ENCODE measurements at places on chromosomes 1 and 21.
A peak's percentile ranks its signal among the peaks of the same experiment; 100 is the strongest.

GRCh38 chr1:52233463-52233862, 91.6 kb downstream of the ZFYVE9 start:
- H3K27ac ChIP-seq: no peak overlapping the region
- no peak for DNase-seq
- no peaks in the 10 kb centered on the region for H3K27me3 ChIP-seq
- H3K4me3 ChIP-seq: no peak overlapping the region
- no peaks in the 10 kb centered on the region for H3K4me1 ChIP-seq
- H3K36me3 ChIP-seq: no peaks in the 10 kb centered on the region

- no peak overlapping the region for H3K27ac ChIP-seq
- H3K27me3 ChIP-seq: peaks cover 13% of the 10 kb centered on the region
- no peak overlapping the region for H3K4me3 ChIP-seq
- peaks cover 49% of the 10 kb centered on the region for H3K4me1 ChIP-seq
Measured at GRCh38 chr1:3614755-3615742, 3.7 kb upstream of the MEGF6 start.

DNA sequence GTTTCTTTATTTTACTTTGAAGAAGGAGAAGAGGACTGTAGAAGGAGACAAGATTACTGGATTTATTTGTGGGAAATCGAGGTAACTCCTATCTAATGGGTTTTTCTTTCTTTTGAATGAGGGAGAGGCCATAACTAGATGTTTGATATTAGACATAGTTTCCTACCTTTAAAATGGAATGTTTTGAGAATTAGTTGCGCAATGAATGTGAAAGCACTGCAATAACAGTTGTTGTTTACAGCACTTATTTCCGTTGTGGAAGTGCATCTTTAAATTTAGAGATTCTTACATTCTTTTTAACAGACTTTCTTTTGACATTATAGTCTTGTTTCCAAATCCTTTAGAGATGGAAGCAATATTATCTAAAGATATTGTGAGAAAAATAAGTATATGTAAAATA, 229.0 kb downstream of the SRGAP2C start:
- DNase-seq: no peak
- H3K36me3 ChIP-seq: no peaks in the 10 kb centered on the region
- no peaks in the 10 kb centered on the region for H3K4me1 ChIP-seq
- no peak overlapping the region for H3K4me3 ChIP-seq

DNA sequence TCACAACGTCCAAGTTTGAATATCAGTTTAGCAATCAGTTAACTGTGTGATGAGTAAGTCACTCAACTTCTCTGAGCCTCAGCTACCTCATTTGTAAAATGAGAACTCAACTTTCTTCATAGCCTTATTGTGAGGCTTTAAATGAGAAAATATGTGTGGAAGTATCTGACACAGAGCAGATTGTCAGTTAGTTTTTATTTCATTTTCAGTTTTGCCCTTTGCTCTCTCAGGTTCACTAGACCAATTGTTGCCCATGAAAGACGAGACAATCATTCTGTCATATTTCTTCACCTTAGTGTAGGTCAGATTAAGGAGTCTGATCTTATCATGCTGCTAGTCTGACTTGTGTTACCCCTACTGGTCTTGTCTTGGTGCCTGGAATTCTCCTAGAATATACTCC, 232.8 kb upstream of the PTBP2 start:
- H3K27ac ChIP-seq: no peak overlapping the region
- H3K4me1 ChIP-seq: no peaks in the 10 kb centered on the region
- H3K27me3 ChIP-seq: no peaks in the 10 kb centered on the region
- H3K4me3 ChIP-seq: no peak overlapping the region

DNA sequence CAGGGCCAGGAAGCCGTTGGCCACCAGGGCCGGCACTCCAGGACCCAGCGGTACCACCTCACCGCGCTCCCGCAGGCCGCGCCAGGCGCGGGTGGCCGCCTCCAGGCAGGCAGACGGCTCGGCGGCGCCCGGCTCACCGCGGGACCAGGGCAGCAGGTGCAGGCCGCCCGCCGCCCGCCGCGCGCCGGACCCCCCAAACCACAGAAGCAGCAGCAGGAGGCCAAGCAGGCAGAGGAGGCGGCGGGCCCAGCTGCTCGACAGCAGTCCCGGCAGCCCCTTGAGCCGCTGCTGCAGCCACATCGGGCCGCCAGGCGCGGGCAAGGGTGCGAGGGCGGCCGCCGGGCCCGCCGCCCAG, 312 bp downstream of the KIAA2013 start:
- H3K36me3 ChIP-seq: peaks cover 32% of the 10 kb centered on the region
- peaks cover 50% of the 10 kb centered on the region for H3K4me1 ChIP-seq
- DNase-seq: no peak
- peak overlapping the region; percentile 16 for H3K4me3 ChIP-seq

DNA sequence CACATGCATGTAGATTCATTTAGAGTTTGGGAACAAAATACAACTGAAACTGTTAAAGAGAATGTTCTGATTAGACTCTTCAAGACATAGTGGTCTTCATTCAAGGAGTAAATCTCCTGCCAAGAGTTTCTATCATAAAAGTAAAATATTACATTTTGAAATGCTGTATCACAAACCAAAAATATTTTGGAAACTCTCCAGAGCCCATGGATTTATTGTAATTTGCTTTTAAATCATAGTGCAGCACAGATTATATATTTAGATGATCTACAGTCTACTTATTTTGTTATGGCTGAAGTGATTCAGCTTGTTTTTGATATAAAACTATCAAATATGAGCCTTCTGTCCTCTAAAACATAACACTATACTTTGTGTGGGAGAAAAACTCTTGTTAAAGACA, 105.3 kb downstream of the DISP1 start:
- no peaks in the 10 kb centered on the region for H3K27me3 ChIP-seq
- H3K27ac ChIP-seq: no peak overlapping the region
- DNase-seq: no peak
- H3K36me3 ChIP-seq: no peaks in the 10 kb centered on the region
- H3K4me1 ChIP-seq: no peaks in the 10 kb centered on the region
- H3K4me3 ChIP-seq: no peak overlapping the region

Data from spinal cord (tissue), 10 donors.